Activated CD8-positive, alpha-beta memory T cell treated with anti-CD3 and anti-CD28 coated beads for 36 hours (primary cell): ENCODE measurements at places on chromosomes 4 and X. TPM values are rescaled to one million over a fixed set of nuclear protein-coding genes. Genes with fewer than 3 reads are reported as not detected.

Gene PABPC4L
- not detected for total RNA-seq

Gene TIMM8A
- 42.8 TPM for total RNA-seq

Gene TMEM128
- total RNA-seq: 24.1 TPM

Gene GABRB1
- not detected for total RNA-seq

Gene CT83
- not detected for total RNA-seq
